ENCODE measurements at places on chromosomes 1 and 21.

DNA sequence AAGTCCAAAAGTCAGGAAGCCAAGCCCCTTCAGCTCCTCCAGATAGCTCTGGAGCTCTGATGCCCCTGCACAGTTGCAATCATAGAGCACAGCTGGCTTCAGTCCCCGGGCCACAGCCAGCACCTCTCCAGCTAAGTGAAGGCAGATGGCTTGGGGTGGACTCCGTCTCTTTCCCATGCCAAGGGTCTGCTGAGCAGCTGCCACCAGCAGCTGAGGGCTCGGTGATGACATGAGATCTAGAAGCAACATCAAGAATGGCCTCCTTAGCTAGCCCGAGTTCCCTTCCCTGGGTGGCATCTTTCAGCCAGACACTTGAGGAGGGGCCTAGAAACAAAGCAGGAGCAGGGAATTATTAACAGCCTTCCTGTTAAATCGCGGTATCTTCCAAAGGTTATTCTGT is 973 bp downstream of the C1orf74 start:
- DNase-seq = no peak

DNA sequence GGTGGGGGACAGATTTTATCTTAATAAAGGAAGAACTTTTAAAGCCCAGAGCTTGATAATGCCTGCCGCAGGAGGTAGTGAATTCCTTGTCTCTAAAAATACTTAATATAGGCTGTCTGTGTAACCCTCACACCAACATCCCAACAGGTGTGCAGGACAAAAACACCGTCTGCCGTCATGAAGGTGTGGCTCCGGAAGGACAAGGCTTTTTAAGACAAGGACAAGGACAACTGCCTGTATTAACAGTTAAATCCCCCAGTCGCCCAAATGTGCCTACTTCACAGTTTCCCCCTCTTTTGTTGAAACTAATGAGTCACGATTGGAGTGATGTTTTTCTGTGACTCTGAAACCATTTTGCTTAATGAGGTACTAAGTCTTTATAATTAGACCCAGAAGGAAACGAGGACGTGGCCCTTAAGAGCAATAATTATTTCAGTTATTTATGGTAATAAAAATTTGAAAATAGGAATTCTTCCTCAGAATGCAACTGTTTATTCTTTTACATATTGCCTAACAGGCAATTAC is 27.3 kb upstream of the SPATA6 start:
- no peak for DNase-seq

DNA sequence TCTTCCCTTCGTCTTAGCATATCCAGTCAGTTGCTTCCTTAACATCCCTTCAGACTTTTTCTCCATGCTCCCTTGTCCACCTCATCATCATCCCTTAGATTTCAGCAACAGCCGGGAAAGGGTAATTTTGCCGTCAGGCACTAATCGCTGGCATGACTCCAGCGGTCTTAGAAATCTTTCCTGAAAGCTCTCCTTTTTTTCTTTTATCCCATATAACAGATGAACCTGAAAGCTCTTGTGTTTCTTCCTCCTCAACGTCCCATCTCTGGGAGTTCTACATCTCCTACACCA is 10.4 kb upstream of the BOLA1 start:
- DNase-seq = no peak

- no peak for DNase-seq
Measured at GRCh38 chr1:44894591-44894990, 51.5 kb upstream of the PTCH2 start.

DNA sequence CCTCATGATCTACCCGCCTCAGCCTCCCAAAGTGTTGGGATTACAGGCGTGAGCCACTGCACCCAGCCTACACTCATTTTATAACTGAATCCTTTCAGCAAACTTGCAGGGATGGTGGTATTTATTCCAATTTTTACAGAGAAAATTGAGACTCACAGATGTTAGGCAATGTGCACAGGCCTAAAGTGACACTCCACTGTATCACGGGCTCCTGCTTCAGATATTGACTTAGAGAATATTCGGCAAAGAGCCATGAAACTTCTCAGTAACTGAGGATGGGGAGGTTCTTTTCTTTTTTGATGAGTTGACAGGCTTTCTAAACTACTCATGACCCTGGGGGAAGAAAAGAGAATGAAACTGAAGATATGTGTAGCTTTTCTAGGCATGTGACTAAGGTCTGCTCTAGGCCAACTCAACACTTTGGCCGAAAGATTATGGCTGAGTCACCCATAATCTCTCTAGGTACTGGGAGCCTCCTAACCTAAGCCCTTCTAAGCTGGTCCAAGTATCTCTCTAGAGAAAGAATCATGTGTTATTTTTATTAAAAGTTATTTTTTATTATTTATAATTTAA is 19.9 kb upstream of the PTCH2 start:
- no peak for DNase-seq
